ENCODE measurements at places on chromosomes 4 and X.

DNA sequence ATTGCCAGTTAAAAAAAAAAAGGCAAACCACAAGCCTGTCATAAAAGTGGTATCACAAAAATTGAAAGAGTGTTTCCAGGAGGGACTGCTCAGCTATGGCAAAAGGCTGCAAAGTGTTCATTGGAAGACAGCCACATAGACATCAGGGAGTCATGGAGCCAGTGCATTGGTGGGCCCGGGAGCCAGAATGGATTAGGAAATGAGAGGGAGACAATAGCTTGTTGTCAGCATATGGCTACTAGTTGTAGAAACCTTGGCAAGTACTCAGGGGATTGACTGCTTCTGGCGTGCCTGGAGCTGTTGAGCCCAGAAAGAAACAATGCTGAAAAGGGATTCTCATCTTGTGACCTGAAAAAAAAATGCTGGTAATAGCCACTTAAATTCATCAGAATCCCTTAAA, 5.0 kb downstream of the GAR1 start:
- no peak for DNase-seq

DNA sequence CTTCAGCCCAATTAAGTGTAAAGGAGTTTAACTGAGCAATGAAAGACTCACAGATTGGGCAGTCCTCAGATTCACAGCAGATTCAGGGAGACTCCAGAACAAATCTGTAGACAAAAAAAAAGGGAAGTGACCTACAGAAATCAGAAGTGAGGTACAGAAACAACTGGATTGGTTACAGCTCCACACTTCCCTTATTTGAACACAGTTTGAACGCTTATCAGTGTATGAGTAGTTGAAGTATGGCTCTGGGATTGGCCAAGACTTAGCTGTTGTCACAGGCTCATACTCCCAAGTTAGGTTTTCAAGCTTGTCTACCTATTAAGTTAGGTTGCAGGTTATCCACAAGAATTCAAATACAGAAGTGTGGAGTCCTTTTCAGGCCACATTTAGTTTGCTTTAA, 112.4 kb upstream of the ELOVL6 start:
- no peak for DNase-seq

GRCh38 chr4:164949448-164950143, 27.9 kb downstream of the TRIM61 start:
- DNase-seq: no peak

- no peak for DNase-seq
Measured at GRCh38 chr4:186067757-186068385, 1.1 kb upstream of the TLR3 start.

DNA sequence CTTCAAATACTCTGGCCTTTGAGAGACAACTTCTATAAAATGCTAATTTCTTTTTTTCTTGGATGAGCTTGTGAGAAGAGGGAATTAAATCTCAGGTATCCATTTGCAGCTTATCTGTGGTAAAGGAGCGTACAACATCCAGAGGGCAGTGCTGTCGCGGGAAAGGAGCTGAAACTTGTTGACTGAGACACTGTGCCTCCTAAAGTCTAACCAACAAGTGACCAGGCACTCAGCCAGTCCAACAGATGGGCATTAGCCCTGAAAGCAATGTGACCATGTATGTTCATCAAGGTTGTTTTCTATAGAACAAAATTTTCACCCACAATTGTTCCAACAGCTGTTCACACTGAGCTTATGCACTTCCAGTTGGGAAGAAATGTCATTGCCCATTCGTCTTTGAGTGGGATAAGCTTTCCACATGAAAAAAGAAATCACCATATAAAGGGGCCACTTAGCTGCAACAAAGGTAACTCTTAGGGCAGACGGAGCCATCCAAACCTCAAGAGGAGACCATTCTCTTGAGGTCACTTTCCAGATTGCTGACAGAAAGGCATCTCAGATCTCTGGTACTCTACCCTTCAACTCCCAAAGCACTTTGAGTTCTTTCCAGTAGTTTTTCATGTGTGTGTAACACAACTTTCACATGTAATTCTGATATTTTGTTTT, 244.8 kb upstream of the NEIL3 start:
- no peak for DNase-seq

DNA sequence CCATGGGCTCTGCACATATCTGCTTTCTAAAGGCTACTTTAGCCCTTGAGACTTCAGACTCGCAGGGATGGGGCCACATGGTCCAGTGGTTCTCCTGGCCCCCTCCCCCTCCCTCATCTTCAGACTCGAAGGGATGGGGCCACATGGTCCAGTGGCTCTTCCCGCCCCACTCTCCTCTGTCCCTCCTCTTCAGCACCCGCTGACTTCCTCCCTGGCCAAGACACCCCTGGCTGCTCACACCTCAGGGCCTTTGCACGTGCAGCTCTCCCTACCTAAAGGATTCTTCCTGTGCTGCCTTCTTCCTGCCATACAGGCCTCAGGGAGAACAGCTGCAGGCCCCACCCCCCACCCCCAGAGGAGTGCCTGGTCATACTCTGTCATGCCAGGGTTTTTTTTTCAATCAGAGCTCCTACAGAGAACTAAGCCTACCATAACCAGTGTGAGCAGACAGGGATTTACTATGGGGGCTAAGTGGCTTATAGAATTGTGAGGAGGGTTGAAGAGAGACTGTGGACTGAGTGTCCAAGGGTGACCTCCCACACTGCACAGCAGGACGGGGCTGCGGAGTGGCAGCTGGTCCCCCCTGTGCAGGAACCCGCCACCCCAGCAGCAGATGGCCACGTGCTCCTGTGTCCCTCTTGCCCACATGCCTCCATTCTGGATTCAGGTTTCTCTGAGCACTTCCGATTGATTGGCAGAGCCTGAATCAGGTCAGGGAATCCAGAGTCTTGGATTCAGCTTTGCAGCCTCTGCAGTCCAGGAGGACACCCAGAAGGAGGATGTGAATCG, 6.1 kb upstream of the SPON2 start:
- no peak for DNase-seq

DNA sequence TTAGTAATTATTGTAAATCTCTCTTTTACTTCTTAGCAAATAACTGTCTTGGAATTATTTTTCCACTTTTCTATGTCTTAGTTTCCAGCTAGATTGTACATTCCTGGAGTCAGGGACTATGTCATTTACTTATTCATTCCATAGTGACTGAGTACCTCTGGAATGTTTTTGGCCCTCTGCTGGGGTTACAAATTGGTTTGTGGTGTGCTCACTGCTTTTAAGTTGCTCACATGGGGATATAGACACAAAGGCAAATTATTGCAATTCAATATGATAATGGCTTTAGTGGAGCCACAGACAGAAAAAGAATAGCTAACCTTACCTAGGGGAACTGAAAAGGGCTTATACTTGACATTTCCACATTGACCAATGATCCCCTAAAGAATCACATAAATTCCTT, 63.7 kb upstream of the PDGFRA start:
- DNase-seq: no peak

- DNase-seq: no peak
Measured at GRCh38 chrX:129566073-129566472, 26.0 kb downstream of the OCRL start.

DNA sequence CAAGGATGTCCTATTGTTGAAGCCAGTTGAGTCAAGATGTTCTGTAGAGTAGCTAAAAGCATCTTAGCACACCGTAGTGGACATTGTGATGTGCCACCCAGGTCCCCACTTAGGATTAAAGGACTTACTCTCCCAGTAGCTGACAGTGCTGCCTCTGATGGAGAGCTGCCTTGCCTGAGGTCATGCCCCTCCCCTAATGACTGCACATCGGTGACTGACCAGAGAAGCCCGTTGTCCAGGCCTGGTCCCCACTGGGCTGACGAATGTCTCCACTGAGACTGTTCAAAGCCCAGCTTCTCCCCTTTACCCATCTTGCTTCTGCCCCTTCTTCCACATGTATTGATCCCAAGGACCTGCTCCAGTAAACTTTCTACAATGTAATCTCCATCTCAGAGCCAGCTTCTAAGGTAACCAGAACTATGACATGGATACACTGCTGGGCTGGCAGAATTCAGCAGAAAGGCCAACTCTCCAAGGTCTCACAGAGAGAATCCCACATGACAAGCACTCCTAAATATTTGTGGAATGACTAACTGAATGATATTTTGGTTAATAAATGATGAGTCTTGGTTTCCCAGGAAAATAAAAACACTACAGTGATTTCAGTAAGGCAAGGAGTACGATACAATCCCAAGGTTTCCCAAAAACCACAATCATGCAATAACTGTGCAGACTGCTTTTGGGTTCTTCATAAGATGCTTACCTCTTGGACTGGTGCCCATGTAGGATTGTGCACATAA, 82.4 kb upstream of the TMEM150C start:
- DNase-seq: no peak

DNA sequence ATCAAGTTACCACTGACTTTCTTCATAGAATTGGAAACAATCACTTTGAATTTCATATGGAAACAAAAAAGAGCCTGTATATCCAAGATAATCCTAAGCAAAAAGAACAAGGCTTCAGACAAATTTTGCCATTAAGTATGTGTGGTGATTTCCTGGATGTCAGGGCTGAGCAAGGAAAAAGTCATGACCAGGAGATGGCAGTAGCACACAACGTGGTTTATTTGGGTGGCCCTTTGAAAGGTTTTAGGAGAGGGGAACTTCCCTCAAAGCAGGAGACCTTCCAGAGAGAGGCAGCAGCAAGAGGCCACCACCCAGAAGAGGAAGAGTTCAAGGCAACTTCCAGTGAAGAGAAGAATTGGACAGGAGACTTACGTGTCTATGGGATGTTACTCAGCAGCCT, 18.1 kb upstream of the ZXDB start:
- peak; percentile 22 for DNase-seq

DNA sequence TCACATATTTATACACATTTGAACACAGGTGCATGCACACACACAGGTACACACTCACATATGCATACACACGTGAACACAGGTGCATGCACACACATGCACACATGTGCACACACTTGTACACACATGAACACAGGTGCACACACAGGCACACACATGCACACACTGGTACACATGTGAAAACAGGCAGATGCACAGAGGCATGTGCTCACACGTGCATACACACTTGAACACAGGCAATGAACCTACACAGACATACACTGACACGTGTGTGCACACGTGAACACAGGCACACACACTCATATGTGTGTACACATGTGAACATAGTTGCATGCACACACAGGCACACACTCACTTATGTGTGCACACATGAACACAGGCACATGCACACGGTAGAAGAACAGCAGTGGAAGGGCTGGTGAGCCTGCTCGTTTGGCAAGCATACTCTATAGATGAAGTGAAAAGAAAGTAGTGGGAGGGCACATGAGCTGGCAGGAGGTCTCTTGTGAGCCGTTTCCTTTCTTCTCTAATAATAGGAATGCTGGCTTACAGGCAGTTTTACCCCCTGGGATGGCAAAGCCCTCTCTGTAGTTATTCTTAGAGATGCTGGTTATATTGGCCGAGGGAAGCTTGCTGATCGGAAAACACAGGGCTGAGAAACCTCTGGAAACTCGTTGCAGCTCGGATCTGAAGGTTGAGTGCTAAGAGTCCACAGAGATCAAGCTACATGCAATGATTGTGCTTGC, 279.6 kb upstream of the CLNK start:
- DNase-seq: no peak

- DNase-seq: no peak
Measured at GRCh38 chr4:2449051-2449450, 19.9 kb upstream of the RNF4 start.

- DNase-seq: no peak
Measured at GRCh38 chr4:186844059-186844681, 120.5 kb upstream of the FAT1 start.

GRCh38 chr4:116664198-116664597, 421.2 kb downstream of the TRAM1L1 start:
- DNase-seq: no peak

GRCh38 chrX:31258166-31258565, 186.3 kb upstream of the FTHL17 start:
- DNase-seq: no peak

- DNase-seq: no peak
Measured at GRCh38 chr4:126071346-126072333, 756.9 kb downstream of the FAT4 start.

- no peak for DNase-seq
Measured at GRCh38 chrX:19863212-19863856, 24.1 kb downstream of the SH3KBP1 start.

- DNase-seq: no peak
Measured at GRCh38 chrX:135893294-135893817, at the start of the genes CT45A10 and SAGE1. CT45A10 (minus strand) TSS chrX:135893444; CDS start chrX:135885344, 8,100 bp downstream. SAGE1 (plus strand) TSS chrX:135893716; CDS start chrX:135896243, 2,527 bp downstream.

DNA sequence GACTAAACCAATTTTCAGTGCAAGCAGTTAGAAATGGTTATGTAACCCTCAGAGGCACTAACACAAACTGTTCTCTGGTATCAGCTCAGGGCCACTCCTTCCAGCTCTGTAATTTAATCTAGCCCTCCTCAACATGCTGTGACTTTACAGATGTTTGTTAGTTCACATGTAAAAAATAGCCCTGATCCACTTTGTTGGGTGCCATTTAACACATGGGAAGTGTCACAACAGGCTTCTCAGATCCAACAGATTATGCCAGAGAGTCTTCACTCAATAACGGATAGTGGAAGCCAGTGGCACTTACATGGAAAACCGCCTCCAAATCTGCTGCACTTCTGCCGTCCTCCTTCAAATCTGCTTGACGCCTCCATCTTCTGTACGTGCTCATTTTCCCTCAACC, 51.6 kb downstream of the ATP8A1 start:
- no peak for DNase-seq

DNA sequence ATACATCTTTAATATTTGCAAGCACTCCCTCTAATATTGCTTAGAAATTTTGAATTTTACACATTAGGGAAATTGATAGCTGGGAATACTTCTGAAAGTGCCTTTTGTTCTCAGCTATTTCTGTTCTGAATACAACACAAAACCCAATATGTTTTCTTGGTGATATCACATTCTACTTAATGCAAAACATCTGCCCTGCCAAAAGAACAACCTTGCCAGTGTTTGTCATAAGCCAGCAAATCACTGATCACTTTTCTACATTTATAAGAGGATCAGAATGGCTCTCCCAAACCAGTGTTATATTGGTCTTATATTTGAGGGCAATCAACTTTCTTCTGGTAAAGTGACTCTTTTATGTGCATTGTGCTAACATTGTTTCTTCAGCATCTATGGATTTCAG, 126.8 kb upstream of the APOOL start:
- DNase-seq: no peak

DNA sequence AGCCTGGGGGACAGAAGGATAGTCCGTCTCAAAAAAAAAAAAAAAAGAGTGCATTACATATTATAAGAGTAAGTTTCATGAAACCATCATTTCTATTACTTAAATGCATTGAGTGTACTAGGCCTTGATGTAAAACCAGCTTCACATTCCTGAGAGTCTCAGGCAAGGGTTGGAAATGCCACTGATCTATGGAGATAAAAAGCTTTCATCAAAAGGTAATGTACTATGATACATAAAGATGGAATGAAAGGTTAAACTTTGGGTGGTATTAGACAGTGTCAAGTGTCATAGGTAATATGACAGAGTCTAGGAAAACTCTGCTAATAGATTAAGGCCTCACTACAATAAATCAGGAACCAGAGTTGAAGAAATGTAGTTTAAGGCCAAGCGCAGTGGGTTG, 7.4 kb downstream of the CFAP97 start:
- no peak for DNase-seq

- DNase-seq: no peak
Measured at GRCh38 chrX:138073626-138074025, 507.7 kb downstream of the ZIC3 start.

- DNase-seq: no peak
Measured at GRCh38 chr4:163679189-163679588, 184.7 kb downstream of the TMA16 start.
